Endothelial cell (in vitro differentiated cells): ENCODE measurements at places on chromosomes 12 and 14.

GRCh38 chr14:51774209-51774608 lies 86.2 kb upstream of the GNG2 start:
- DNase-seq = no peak

- no peak for DNase-seq
Observed at GRCh38 chr12:5391653-5392052, 40.3 kb upstream of the NTF3 start.

GRCh38 chr12:7072554-7072953 lies 12.0 kb downstream of the C1S start:
- no peak for DNase-seq

GRCh38 chr14:55902241-55902640 lies 216.0 kb upstream of the PELI2 start:
- no peak for DNase-seq

DNA sequence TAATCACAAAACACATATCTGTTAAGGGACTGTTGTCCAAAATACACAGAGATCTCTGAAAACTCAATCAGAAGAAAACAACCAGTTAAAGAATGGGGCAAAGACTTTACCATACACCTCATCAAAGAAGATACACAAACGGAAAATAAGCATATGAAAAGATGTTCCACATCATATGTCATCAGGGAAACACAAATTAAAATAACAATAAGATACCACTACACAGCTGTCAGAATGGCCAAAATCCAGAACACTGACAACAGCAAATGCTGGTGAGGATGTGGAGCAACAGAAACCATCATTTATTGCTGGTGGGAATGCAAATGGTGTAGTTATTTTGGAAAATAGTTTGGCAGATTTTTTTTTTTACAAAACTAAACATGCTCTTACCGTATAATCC lies 220.5 kb upstream of the FOXN3 start:
- DNase-seq = no peak

DNA sequence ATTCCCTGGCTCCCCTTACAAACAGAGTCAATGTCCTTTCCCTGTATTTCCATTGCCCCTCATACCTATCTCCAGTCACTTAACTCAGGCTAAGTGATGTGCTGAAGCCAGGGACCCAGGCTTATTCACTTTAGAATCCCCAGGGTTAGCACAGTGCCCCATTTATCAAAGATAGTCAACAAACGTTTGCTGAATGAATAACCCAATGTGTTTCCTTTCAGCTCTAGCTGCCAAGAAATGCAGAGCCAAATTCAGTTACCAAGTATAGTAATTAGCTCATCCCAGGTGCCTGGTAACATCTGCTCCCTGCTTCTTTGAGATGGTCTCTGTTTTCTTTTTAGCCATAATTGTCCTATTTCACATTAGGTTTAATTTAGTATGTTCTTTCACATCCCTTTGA lies 189.5 kb downstream of the PHLDA1 start:
- DNase-seq = no peak

DNA sequence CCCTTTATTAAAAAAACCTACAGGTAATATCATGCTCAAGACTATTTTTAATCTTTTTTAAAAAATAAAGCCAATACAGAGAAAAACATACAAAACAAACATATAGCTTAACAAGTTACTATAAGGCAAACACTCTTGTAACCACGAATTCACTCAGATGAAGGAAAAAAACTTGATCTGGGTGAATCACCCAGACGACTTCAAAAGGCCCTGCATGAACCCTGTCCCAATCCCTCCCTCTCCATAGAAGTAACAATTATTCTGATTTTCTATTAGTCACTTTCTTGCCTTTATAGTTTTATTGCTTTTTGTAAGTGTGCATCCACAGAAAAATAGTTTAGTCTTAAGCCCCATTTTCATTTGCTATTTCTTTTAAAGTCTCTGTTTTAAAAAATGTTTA lies 72.6 kb downstream of the LRP6 start:
- DNase-seq = no peak

DNA sequence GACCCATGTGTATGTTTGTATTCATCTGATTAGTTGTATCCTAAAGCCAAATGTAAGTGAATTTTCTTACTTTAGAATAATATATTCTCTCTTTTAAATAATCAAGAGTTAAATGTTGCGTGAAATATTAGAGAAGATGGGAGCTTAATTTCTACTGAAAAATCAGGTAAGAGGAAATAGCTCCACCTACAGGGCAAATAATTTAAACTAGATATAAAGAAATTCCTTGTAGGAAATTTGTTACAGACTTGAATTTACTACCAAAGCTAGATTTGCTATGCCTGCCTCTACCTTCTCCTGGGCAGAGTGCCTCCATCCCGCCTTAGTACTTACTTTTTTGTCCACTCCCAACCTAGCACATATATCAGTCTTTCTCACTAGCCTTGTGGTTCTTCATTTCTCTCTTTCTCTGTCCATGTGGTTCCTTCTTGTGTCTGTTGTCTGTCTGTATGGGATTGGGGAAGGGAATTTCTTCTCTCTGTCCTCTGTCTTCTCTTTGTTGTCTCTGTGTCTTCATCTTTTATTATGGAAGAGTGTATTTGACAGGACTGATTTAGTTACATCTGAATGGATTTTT lies 44.7 kb downstream of the PALS1 start:
- no peak for DNase-seq

DNA sequence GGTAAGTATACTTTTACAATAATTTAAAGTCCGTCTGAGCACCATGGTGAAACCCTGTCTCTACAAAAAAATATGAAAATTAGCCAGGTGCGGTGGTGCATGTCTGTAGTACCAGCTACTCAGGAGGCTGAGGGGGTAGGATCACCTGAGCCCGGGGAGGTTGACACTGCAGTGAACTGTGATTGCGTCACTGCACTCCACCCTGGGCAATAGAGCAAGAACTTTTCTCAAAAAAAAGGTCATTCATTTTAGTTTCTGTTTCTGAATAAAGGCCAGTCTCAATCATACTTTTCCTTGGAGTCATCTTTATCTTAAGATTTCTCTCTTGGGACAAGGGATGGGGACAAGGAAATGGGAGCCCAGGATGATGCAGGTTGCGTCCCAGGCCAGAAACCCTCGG lies 12.9 kb downstream of the ANKRD13A start:
- DNase-seq = no peak

DNA sequence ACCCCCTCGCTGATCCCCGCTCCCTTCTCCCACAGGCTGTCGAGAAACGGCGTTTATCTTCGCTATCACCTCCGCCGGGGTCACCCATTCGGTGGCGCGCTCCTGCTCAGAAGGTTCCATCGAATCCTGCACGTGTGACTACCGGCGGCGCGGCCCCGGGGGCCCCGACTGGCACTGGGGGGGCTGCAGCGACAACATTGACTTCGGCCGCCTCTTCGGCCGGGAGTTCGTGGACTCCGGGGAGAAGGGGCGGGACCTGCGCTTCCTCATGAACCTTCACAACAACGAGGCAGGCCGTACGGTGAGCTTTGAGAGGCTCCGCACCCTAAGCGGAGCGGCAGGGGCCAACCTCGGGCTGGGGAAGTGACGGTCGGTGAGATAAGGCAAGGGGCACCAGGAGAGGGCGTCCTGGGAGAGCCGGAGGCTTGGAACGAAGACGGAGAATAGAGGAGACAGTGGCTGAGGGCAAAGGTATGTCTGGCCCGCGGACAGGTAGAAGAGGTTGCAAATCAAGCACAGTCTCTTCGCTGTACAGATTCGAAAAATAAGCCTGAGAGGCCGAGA lies 2.3 kb downstream of the WNT1 start:
- DNase-seq = no peak

DNA sequence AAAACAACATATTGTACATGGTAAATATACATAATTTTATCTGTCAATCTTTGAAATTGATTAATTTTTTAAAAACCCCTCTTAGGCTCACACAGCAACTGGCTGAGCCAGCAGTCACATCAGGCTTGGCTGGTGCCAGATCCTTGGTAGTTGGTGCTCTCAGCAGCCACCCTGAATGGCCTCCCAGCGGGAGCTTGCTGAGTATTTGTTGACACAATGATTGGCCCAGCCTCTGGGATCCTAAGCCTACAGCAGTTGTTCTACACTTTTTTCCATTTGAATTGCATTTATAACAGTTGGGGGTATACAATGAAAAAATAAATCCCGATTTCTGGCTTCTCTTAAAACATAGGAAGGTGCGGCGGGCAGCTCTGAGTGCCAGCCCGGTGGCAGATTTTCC lies 11.1 kb downstream of the PRKAB1 start:
- no peak for DNase-seq

DNA sequence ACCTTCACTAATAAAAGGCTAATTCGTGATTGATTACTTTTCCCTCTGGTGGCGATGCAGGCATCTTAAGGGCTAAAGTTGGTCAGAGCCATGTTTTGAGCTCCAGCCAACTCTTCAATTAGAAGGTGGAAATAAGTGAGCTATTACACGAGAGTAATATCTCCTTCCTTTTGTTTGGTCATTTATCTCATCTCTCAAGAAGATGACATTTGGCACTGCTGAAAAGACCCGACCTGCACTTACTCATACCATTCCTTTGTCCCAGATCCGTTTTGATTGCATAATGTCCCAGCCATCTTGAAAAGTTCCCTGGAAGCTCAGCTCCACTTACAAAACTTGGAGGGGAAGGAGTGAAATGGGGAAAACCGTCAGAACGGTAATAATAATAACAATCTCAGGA lies 316.2 kb downstream of the VRK1 start:
- no peak for DNase-seq

DNA sequence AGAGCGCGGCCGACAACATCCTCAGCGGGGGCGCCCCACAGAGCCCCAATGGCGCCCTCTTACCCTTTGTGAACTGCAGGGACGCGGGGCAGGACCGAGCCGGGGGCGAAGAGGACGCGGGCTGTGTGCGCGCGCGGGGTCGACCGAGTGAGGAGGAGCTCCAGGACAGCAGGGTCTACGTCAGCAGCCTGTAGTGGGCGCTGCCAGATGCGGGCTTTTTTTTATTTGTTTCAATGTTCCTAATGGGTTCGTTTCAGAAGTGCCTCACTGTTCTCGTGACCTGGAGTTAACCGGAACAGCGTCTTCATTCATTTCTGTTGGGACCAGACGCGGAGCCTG lies 103.8 kb upstream of the FKBP4 start:
- DNase-seq = peak; percentile 47

DNA sequence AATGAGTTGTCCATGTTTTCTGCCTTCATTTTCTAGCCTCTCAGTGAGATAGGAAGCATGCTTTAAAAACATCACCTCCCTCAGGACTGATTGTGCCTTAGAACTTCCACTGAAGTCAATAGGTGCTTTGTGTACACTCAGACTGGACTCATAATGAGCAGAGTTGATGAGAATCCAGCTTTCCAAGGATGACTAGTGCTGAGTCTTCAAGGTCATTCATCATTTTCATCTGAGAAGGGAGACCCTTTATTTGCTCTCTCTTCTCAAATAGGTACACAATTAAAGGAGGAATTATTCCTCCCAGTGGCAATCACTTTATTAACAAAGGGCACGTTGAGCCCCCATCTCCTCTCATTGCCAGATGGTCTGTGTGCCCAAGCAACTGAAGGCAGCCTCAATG lies 210.9 kb upstream of the PRKD1 start:
- no peak for DNase-seq

DNA sequence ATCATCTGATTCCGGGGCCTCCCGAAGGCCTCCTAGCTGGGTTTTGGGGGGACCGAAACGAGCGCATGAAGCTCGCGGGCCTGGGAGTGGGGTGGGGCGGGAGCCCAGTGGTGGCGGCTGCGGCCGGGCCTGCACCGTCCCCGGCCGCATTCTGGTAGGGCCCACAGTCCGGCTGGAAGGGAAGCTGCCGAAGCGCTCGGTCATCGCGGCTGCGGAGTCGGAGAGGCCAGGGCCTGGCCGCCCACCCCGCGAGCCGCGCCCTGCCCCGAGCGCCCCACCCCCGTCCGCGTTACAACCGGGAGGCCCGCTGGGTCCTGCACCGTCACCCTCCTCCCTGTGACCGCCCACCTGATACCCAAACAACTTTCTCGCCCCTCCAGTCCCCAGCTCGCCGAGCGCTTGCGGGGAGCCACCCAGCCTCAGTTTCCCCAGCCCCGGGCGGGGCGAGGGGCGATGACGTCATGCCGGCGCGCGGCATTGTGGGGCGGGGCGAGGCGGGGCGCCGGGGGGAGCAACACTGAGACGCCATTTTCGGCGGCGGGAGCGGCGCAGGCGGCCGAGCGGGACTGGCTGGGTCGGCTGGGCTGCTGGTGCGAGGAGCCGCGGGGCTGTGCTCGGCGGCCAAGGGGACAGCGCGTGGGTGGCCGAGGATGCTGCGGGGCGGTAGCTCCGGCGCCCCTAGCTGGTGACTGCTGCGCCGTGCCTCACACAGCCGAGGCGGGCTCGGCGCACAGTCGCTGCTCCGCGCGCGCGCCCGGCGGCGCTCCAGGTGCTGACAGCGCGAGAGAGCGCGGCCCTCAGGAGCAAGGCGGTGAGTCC lies at the start of gene KLC1:
KLC1 (plus strand) TSS at position 528 of the 819 bp plus-strand sequence. CDS start 25,354 bp downstream, outside the sequence.
- DNase-seq = peak; percentile 81

DNA sequence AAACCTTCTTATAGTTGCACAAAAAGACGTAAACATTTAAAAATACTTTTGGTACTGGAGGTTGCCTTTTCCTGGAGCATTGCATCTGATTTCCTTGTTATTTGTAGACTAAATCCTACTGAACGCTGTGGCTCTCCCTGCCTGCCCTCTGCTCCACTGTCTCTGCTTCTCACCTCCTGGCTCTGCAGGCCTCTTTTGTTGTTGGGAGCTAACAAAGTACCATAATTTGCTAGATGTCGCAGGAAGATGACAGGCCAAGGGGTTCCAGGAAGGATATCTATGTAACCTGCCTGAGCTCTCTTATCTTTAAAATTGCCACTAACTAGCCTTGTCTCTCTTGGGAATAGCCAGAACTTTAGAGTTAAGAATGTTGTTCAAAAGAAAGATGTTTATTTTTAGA lies 21.4 kb downstream of the SYNE2 start:
- peak; percentile 23 for DNase-seq

- DNase-seq = no peak
Observed at GRCh38 chr12:51811203-51812202, 37.0 kb downstream of the FIGNL2 start.

GRCh38 chr14:24307575-24308341 lies at the start of gene CIDEB:
CIDEB (minus strand) TSS chr14:24307977; CDS start chr14:24307858, 119 bp downstream.
- peak; percentile 78 for DNase-seq

- no peak for DNase-seq
Observed at GRCh38 chr14:70002589-70003346, 123.6 kb downstream of the SMOC1 start.

DNA sequence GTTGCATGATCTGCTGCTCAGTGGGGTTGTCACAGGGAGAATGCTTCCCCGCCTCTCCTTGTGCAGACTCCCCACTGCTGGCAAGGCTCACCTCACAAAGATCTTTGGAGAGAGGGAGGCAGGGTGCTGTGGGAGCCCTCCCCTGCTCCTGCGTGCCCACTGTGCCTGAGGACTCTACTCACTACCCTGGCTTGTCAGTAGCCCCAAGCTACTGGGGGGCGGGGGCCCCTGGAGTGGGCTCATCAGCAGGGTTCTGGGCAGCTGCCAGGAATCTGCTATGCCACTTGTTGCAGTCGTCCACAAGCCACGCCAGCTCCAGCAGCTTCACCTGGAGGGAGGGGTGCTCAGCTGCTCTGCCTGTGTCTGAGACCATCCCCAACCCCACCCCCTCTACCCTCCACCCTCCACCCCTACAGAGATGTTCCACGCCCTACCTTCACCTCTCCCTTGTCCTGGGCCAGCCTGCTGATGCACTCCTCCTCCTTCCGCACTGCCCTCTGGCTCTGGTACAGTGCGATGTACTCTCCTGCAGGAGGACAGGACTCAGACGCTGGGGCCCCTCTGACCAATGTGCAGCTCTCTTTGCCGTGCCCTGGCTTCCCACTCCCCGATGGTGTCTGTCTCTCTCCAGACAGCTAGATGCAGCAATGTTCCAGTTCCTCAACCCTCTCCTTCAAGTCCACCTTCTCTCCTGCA lies 14.2 kb upstream of the BLTP3B start:
- no peak for DNase-seq

GRCh38 chr12:50862316-50862715 lies 19.6 kb downstream of the TMPRSS12 start:
- DNase-seq = no peak

GRCh38 chr12:104136577-104136976 lies 1.4 kb downstream of the NFYB start:
- no peak for DNase-seq
